ENCODE measurements at places on chromosomes 6 and 20. TPM values are rescaled to one million over a fixed set of nuclear protein-coding genes. Genes with fewer than 3 reads are reported as not detected.

DNA sequence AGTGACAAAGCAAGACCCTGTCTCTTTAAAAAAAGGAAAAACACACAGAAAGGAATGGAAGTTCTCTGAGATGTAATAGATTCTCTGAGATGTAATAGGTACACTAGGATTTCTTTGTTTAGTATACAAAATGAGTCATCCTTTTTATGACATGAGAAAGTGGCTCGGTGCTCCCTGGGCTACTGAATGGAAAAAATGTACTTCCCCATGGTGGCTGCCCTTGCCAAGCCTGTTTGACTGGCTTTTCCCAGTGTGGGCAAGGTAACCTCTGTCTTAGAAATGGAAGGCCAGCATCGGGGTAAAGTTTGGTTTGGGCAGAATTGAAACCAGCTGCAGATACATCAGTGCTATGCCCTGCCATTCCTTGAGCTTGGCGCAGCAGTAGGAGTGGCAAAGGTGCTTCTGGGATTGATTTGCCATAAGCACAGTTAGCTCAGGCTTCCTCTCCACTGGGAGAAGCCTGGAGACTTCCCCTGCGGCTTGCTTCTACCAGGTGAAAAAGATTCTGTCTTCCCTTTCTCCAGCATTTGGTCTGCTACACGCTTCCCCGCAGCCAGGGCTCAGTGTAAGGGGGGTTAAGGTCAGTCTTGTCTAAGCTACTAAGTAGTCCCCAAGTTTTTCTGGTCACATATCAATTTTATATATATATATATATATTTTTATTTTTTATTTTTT is 24.5 kb downstream of the ARFGEF2 start:
- DNase-seq = no peak

DNA sequence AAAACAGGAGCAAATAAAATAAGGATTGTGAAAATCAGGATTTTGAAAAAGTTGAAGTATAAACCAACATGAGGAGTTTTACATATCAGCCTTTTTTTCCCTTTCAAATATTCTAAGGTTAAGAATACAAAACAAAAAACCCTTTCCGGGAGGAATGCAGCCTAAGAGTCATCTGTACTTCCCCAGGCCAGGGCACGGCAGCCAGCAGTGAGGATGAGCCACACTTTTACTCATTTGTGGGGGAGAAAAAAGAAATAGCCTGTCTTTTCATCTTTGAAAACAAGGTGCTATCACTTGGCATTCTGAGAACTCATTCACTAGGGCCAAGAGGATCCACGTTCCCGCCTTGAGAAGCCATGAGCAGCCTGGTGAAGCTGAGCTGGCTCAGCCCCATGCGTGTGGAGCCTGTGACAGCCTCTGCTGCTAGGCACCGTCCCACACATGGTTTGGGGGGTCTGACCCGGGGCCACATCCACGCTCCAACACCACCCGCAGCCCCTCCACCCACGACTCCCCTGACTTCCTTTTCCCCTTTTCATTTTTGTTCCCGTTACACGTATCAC is 11.2 kb downstream of the SLC22A1 start:
- DNase-seq = no peak

DNA sequence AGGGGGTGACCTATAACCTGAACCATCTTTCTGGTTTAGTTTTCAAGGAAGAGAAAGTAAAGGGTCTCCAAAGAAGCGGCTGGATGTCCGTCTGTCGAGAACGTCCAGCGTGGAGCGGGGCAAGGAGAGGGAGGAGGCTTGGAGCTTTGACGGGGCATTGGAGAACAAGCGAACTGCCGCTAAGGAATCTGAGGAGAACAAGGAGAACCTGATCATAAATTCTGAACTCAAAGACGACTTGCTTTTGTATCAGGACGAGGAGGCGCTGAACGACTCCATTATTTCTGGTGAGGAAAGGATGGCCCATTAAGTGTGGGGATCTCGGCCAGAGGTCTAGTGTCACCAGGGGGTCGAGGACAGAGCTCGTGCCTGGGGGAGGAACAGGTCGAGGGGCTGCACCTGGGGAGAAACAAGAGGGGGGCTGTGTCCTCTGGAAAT is 159.2 kb downstream of the SYCP2 start:
- DNase-seq = peak; percentile 26

DNA sequence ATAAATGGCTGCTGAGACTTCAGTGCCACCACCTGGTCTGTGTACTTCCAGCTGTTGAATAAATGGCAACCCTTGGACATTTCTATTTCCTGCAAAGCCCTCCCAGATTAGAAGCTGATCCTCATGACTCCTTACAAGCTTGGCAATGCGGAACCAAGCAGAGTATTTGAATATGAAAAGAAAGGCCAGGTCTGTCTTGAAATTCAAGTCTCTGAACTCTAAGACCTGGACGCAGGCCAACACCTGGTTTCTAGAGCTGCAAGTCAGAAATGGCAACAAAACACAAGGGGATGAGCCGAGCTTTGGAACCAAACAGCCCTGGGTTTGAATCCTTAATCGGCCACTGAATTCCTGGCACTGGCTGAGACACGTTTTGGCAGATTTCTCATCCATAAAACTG is 353.4 kb downstream of the PTPRT start:
- DNase-seq = no peak

- no peak for DNase-seq
Observed at GRCh38 chr20:54431156-54431944, 44.0 kb upstream of the DOK5 start.

DNA sequence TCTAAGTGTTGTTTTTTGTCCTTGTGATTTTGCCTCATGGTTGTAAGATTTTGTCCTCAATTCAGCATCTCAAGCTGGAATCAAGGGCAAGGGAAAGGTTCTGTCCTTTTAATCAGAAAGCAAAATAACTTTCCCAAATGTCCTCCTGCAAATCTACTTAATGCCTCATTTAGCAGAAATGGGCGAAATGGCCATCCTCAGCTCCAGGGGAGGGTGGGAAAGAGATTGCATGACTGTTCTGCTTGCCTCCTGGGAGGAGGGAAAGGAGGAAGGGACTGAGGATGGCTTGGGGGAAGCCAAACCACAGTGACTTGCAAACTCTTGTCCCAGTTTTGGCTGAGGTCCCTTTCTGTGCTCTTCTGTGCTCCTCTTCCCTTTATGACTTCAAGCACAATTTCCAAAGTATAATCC is 43.4 kb downstream of the TNFAIP3 start:
- DNase-seq = no peak

TRIM10 gene
- total RNA-seq = not detected

- peak; percentile 56 for DNase-seq
Observed at GRCh38 chr20:23407781-23408464, 13.4 kb downstream of the NAPB start.

GRCh38 chr6:169078399-169079145 is 175.1 kb downstream of the THBS2 start:
- DNase-seq = no peak

- DNase-seq = no peak
Observed at GRCh38 chr6:135707426-135707825, 144.1 kb upstream of the PDE7B start.

- no peak for DNase-seq
Observed at GRCh38 chr6:15279047-15279661, 33.3 kb downstream of the JARID2 start.

MAP3K4 gene
- total RNA-seq = 38.5 TPM

B3GALT4 gene
- 20.5 TPM for total RNA-seq

GRCh38 chr6:51753635-51754034 is 333.8 kb downstream of the PKHD1 start:
- no peak for DNase-seq

HCRTR2 gene
- total RNA-seq = not detected

DNA sequence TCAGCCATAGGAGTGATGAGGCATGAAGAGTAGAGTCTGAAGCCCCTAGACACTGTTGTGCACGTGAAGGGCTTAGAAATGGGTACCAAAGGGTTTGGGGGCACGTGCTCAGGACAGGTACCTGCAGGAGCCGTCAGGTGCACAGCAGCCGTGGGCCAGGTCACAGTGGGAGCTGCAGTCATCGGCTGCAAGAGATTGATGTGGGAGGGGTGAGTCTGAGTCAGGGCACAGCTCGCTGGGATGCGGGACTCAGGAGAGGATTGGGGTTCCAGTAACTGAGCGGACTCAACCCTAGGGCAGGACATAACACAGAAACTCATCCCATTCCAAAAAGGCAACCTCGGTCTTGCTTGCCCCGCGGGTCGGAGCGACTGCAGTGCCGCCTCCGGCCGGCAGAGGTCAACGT is 1.1 kb downstream of the DLK2 start:
- DNase-seq = peak; percentile 76

DNA sequence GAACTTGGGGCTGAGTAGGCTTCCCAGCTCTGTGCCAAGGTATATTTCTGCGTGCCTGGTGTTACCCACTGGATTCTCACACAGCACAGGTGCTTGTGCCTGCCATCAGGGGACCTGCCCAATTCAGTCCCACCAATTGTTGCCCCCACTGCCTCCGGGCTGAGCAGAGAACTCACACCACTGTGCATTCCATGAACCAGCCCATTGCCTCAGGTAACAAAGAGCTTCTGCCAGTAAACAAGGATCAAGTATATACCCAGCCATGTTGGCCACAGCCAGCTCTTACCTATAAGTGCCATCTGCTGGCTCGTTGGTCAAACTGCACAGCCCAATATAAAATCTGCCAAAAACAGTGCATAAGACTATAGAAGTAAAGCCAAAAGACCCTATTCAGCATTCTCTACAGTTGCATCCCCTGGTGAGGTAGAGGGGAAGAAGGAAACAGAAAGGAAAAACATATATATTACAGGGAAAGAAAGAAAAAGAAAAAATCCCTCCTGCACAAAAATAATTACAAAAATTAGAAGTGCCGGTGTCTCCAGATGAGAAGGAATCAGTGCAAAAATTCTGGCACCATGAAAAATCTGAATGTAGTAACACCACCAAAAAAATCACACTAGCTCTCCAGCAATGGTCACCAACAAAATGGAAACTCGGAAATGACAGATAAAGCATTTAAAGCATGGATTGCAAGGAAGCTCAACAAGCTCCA is 241.4 kb downstream of the IBTK start:
- DNase-seq = no peak

- DNase-seq = no peak
Observed at GRCh38 chr20:50399917-50400704, 110.1 kb upstream of the PTPN1 start.

PDYN gene
- not detected for total RNA-seq

DNA sequence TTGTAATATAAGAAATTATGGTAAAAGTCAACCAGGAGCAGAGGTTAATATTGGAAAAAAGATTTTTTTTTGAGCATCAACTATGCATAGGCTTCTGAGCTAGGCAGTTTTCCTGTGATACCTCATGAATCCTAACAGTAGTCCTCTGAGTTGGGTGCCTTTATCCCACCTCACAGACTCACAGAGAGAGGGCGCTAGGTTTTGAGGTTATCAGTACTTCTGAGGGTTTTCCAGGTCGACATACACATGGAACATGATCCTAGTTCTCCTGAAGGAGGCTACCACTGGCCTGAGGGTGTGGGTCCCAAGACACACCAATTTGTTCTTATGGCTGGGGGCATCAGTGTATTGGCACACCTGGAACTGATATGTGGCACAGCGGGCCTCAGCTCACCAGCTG is 358.8 kb upstream of the JAG1 start:
- no peak for DNase-seq

DNA sequence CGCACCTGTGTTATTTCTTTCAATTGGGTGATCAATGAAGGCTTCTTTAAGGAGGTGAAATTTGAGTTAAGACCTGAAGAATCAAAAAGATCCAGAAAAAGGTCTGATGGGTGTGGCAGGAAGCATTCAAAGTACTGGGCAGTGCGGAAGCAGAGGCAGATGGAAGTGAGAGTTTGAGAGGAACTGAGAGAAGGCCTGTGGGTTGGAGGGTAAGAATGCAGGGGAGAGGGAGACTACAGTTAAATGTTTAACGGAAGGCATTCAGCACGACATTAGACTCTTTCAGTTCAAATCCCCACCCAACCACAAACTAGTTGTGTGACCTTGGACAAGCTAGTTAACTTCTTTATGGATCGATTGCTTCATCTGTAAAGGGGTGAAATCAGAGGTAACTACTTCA is 50.5 kb upstream of the GCM1 start:
- DNase-seq = no peak

MYLK4 gene
- total RNA-seq = 0.18 TPM

OR11A1 gene
- not detected for total RNA-seq

HLA-G gene
- total RNA-seq = 0.85 TPM

DNA sequence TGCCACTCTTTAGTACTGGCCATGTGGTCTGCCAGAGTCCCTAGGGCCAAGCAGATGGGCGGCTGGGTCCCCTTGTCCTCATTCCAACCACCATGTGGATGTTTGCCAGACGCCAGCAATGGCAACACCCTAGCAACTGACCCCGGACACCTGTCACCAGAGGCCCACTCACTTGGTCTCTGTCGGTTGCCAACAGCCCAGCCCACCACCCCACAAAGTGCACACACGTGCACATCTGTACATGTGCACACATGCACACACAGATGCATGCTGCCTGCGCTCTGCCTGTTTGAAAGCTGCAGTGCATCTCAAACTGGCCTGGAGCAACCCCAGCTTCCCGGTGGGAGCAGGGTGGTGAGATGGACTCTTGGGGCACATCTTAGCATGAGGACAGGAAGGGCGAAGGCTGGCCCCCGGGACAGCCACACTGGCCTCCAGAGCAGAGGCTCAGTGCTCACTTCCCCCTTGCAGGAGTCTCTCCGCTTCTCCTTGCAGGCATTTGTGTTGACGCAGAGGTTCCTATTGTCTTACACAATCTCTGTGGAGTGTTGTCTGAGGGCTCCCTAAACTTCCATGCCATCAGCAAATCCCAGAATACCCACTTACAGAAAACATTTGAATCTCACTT is 54.0 kb downstream of the PSMG4 start:
- DNase-seq = no peak

PROCR gene
- total RNA-seq = 2.4 TPM

LGSN gene
- 0.09 TPM for total RNA-seq

GRCh38 chr6:126127659-126128058 is 141.3 kb downstream of the TRMT11 start:
- DNase-seq = no peak

DNA sequence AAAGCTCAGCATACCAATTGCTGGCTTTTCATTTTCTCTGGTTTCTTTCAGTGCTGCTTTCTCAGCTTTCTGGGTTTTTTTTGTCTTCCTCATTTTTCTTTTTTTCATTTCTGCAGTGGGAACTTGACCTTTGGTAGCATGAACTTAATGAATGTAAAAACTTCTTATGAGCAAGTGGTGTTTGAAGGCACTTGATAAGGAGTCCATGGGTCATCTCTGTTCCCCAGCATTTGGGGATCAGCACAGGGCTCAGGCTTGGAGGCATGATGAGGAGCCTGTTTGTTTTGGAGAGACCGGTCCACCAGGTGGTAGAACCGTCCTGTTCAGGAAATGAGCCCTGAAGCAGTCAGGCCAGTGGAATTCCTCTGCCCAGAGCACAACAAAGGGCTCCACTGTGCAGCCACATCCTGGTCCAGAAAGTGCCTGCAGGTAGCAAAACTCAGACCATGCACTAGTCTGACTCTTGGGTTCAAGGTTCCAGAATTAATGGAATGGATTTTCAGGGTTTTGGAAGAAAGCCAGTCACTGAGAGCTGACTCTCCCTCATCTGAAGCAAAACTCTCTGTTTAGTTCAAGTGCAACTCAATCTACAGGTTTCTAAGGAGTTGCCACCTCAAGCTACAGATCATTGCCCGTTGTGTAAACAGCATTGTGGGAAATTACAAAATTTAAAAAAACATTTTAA is 52.3 kb upstream of the ADGRF1 start:
- DNase-seq = no peak

FRS3 gene
- 6.2 TPM for total RNA-seq

HSP90AB1 gene
- total RNA-seq = 1,112 TPM

TMEM74B gene
- 0.55 TPM for total RNA-seq

SRSF3 gene
- total RNA-seq = 416 TPM

GRCh38 chr6:31489086-31489485 is 8.9 kb upstream of the MICB start:
- DNase-seq = no peak
